ENCODE measurements at places on chromosomes 12 and 14. TPM values are rescaled to one million over a fixed set of nuclear protein-coding genes. Genes with fewer than 3 reads are reported as not detected.

Gene ZNF26
- 13.0 TPM for total RNA-seq

Gene ATXN2
- total RNA-seq: 50.5 TPM

Gene IFNG-AS1
- total RNA-seq: not detected

DNA sequence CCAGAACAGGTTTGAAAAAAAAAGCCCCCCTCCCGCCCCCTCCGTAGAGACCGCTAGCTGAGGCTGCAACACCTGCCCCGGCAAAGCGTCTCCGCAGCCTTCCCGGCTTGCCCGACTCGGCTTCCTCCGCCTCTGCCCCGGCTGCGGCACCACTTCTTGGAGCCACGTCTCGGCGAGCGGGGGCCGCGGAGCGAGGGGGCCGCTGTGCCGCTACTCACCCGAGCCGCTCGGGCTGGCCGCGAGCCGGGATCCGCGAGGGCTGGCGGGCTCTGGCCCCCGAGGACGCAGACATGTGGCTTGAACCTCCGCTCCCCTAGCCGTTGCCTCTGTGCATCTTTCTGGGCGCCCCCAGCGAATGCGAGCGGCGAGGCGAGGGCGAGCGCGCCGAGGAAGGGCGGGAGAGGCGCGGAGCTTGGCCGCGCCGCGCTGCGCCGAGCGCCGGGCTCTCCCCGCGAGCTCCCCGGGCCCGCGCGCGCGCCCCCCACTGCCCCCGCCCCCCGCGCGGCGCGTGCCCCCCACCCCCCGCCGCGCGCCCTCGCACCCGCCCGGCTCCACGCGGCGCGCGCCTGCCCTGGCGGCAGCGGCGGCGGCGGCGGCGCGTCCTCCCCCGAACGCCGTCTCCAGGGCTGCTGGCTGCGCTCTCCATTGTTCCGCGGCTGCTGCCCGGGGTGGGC, 249.5 kb downstream of the APAF1 start:
- peaks cover 7% of the 10 kb centered on the region for H3K27me3 ChIP-seq
- no peak overlapping the region for H3K27ac ChIP-seq
- H3K4me1 ChIP-seq: peaks cover 4% of the 10 kb centered on the region
- H3K36me3 ChIP-seq: no peaks in the 10 kb centered on the region
- no peak overlapping the region for H3K4me3 ChIP-seq

DNA sequence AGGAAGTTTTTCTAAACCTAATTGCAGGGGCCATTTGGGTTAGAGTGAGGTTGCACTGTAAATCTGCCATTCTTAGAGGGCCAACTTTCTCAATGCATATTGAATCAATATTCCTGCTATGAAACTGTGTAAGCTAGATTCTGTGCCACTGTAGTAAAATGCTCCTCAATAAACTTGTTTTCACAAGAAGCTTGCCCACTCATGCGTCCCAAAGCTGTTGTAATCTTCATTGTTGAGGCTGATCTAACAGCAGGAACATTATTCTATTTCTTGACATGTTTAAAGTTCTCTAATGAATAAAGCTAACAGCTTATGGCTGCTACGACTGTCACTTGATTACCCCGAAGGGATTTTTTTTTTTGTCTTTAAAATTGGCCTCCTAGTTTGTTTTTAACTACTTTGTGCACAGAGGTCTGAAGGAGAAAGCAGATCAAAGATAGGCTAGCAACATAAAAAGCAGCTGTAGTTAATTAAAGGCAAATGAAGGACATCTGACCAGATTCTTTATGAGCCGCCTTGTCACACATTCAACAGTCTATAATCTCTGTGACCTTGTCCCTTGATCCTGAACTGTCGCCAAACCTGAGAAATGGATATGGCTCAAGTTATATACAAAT, 243.7 kb downstream of the PAX9 start:
- no peaks in the 10 kb centered on the region for H3K4me1 ChIP-seq
- H3K27me3 ChIP-seq: no peaks in the 10 kb centered on the region
- no peak for DNase-seq
- no peaks in the 10 kb centered on the region for H3K36me3 ChIP-seq

DNA sequence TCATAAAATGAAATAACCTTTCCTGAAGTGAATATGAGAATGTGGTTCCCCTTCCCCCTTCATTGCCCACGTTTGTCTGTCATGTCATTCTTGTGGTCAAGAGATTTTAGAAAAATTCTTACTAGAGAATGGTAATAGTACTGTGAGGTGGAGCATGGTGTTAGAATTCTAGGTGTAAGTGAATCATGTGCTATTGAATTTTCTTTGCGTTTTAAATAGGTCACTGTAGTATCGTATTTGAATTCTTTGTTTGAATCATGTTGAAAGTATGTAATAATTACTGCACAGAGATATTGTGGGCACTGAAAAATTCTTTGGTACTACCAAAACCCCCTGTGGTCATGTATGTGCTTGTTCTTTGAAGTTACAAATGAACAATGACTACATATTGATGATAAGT, 49.9 kb downstream of the FUT8 start:
- H3K4me3 ChIP-seq: no peak overlapping the region
- H3K36me3 ChIP-seq: no peaks in the 10 kb centered on the region
- H3K27ac ChIP-seq: no peak overlapping the region

GRCh38 chr12:95351748-95352147, 122.2 kb upstream of the METAP2 start:
- H3K27ac ChIP-seq: no peak overlapping the region
- no peak overlapping the region for H3K4me3 ChIP-seq
- no peaks in the 10 kb centered on the region for H3K36me3 ChIP-seq
- DNase-seq: peak; percentile 40
- H3K4me1 ChIP-seq: no peaks in the 10 kb centered on the region

GRCh38 chr12:27504507-27504906, 19.5 kb upstream of the PPFIBP1 start:
- no peaks in the 10 kb centered on the region for H3K27me3 ChIP-seq
- H3K4me3 ChIP-seq: no peak overlapping the region
- no peaks in the 10 kb centered on the region for H3K36me3 ChIP-seq
- peak; percentile 37 for DNase-seq
- peak overlapping the region; percentile 16 for H3K27ac ChIP-seq

GRCh38 chr14:36518586-36519430, 1.2 kb downstream of the NKX2-1 start:
- no peaks in the 10 kb centered on the region for H3K36me3 ChIP-seq
- H3K27ac ChIP-seq: no peak overlapping the region

DNA sequence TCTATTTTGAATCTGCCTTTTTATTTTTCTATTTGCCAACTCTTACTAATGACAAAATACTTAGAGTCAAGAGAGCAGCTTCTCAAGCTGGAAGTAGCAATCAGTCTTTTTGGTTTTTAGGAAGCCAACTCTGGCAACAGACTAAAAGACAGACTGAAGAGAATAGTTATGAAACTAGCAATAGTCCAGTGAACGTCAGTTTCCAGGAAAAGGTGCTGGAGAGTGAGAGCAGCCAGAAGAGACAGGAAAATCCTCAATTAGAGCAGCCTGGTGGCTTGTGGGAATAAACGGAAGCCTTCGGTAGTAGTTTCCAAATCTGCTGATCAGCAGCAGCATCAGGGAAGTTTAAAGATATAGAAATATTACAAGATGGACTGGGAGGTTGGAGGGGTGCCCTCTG, 27.1 kb downstream of the ATG14 start:
- H3K4me3 ChIP-seq: no peak overlapping the region
- H3K36me3 ChIP-seq: no peaks in the 10 kb centered on the region
- H3K4me1 ChIP-seq: no peaks in the 10 kb centered on the region
- H3K27me3 ChIP-seq: no peaks in the 10 kb centered on the region

DNA sequence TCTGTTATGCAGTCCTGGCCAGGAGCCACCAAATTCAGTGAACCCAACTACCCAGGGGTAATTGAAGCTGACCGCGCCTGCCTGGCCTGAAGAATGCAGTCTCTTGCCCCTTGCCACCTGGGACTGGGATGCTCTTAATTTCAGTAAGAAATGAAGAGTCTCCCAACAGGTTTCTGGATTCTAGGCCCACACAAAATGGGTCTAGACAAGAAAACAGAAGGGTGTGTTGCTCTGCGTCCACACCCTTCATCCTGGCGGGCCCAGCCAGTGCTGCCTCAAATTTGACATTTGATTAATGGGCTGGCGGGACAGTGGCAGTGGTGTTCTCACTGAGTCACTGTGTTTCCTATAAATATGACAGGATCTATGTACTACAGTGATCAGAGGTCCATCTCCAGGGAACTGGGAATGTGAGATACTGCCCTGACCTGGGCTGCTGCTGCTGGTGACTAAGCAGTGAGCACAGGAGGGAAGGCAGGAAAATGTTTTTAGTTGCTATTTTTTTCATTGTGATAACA, 6.5 kb downstream of the TMEM253 start:
- H3K27me3 ChIP-seq: no peaks in the 10 kb centered on the region
- no peaks in the 10 kb centered on the region for H3K36me3 ChIP-seq
- peak; percentile 73 for DNase-seq
- H3K4me1 ChIP-seq: peaks cover 40% of the 10 kb centered on the region
- H3K27ac ChIP-seq: peak overlapping the region; percentile 97

- no peak for DNase-seq
- H3K4me1 ChIP-seq: peaks cover 4% of the 10 kb centered on the region
- H3K36me3 ChIP-seq: no peaks in the 10 kb centered on the region
- H3K27ac ChIP-seq: no peak overlapping the region
- no peak overlapping the region for H3K4me3 ChIP-seq
Measured at GRCh38 chr14:63852271-63852816, 460 bp upstream of the SYNE2 start.

- no peak overlapping the region for H3K27ac ChIP-seq
- H3K27me3 ChIP-seq: no peaks in the 10 kb centered on the region
- no peak overlapping the region for H3K4me3 ChIP-seq
- no peaks in the 10 kb centered on the region for H3K4me1 ChIP-seq
Measured at GRCh38 chr12:60240891-60241290, 645.1 kb downstream of the SLC16A7 start.

DNA sequence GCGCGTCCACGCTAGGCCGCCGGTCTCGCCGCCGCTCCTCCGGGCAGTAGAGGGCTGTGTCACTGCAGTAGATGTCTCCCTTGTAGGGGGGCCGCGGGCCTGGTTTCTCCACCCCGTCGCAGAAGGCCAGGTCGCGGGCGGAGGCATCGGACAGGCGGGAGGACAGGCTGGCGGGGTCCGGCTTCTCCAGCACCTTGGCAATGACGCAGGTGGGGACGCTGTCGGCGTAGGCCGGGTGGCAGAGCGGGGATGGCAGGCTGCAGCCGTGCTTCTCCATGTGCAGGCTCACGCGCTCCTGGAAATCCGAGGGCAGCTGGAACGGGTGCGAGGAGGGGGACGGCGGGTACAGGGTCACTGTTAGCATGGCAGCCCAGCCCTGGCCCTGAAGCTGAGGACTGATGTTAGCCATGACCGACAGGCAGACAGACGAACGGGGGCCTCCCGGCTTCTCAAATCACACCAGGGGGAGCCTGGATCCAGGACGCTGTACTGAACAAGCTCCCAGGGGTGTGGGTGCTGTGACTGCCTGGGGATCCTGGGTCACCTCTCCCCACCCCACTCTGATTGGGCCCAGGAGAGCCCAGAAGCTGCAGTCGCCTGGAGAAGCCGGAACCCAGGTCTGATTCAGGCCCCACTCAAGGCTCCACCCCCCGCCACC, 48.1 kb downstream of the BEGAIN start:
- peak; percentile 54 for DNase-seq
- H3K4me1 ChIP-seq: no peaks in the 10 kb centered on the region
- no peak overlapping the region for H3K4me3 ChIP-seq
- H3K27me3 ChIP-seq: no peaks in the 10 kb centered on the region

DNA sequence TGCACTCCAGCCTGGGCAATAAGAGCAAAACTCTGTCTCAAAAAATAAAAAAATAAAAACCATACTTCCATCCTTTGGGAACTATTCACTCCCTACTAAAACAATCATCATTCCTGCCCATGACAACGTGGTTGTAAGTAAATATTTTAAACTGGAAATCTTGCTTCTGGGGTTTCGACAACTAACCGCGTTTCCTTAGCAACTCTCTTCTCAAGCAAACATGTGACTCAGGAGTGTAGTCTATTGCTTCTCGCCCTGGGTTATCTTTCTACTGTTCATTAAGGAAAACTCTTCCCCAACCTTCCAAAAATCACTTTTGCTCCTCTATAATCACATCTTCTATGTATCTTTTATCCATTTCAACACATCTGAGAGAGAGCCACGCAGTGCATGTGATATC, 21.8 kb downstream of the APPL2 start:
- DNase-seq: no peak
- H3K27ac ChIP-seq: no peak overlapping the region
- peaks cover 51% of the 10 kb centered on the region for H3K36me3 ChIP-seq
- H3K27me3 ChIP-seq: no peaks in the 10 kb centered on the region

DNA sequence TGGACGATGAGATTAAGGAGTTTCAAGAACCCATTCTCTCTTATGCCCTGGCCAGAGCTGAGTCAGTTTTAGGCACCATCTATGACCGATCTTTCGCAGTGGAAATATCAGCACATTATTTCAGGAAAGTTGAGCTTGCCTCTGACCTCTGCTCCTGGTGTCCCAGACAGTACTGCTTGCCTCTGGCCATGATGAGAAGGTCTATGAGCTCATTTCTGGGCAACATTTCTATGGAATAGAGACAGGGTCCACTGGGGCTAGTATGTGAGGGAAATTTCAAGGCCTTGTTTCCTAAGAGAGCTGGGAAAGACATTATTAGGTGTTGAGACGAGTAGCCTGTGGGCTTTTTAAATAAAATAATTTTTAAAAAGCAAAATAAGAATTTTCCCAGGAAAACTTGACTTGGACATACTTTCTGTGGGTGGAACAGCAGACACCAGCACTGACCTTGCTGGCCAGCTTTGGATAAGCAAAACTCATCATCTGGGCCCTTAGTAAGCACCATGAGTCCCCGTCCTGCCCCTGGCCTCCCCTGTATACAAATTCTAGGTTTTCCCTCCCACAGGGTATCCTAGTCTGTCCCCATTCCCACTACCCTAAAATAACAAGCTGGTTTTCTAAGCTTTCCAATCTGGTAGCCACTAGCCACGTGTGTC, 43.4 kb downstream of the DIO2 start:
- no peaks in the 10 kb centered on the region for H3K36me3 ChIP-seq
- H3K27me3 ChIP-seq: no peaks in the 10 kb centered on the region
- DNase-seq: no peak
- no peak overlapping the region for H3K4me3 ChIP-seq
- no peak overlapping the region for H3K27ac ChIP-seq
- no peaks in the 10 kb centered on the region for H3K4me1 ChIP-seq

DNA sequence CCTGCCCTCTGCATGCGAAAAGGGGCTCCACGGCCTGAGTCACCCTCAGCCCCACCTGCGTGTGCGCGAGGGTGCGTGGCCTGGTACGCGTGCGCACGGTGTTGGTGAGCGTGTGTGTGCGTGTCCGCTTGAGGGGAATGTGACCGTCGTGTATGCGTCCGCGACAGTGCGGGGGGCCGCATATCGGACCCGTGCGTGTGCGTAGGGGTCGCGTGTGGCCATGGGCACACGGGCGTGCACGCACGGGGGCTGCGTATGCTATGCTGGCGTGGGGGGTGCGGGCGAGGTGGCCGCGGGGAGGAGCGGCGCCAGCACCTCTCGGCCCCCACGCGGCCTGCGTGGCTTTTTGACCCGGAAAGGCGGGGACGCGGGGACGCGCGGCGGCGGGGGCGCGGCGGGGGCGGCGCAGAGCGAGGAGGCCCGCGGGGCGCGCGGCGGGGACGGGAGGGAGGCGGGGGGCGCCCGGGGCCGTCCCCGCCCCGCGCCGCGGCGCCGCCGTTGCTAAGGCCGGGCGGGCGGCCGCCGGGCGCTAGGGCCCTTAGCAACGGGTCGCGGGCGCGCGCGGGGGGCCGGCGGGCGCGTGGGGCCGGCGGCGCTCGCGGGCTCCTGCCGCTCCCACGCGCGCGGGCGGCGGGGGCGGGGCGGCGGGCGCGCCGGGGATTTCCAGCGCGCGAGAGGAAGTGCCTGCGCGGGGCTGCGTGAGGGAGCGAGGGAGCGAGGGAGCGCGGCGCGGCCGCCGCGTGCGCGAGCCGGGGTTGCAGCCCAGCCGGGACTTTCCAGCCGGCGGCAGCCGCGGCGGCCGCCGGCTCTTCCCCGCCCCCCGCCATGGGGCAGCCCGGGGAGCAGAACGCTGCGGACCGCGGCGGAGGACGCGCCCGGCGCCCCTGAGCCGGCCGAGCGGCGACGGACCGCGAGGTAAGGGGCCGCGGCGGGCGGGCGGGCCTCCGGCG, at the start of gene TRAF3:
Gene TRAF3 (plus strand): TSS at position 689 of the 950 bp plus-strand sequence. CDS start 92,753 bp downstream, outside the sequence.
- peak; percentile 63 for DNase-seq
- H3K27ac ChIP-seq: peak within 1 kb of the TSS; percentile 64
- peak within 1 kb of the TSS; percentile 48 for H3K4me3 ChIP-seq
- H3K4me1 ChIP-seq: peaks cover 23% of the 10 kb centered on the region
